Stimulated activated CD4-positive, alpha-beta T cell treated with anti-CD3 and anti-CD28 coated beads, TNF-alpha, amount 100 ng/mL, for 24 hours (primary cell): ENCODE measurements at places on chromosomes 12 and 14.

- no peak for DNase-seq
Measured at GRCh38 chr14:100400115-100400514, 77.0 kb downstream of the SLC25A47 start.

GRCh38 chr14:97539411-97539795, 742.2 kb downstream of the VRK1 start:
- DNase-seq = no peak

GRCh38 chr14:20223410-20223809, at the start of gene OR11H6:
OR11H6 (plus strand) TSS chr14:20223710; CDS start chr14:20223710, 0 bp downstream.
- no peak for DNase-seq

DNA sequence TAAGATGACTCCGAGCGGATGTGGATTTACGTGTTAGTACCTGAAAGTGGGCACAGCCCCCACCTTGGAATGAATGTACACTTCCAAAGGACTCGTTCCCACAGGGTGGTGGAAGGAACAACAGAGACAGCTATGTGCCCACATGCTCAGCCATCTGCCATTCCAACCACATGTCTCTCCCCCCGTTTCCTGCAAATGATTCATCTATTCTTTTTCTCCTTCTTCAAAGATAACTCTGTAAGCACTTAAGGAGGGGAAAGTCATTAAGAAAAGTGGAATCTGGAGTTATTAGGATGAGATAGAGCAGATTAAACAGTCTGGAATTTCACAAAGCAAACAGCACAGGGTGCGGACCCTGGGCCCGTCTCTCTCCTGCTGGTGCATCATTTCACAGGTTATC, 18.5 kb upstream of the DUSP6 start:
- no peak for DNase-seq

GRCh38 chr12:94898388-94898787, 105.1 kb downstream of the NDUFA12 start:
- no peak for DNase-seq

DNA sequence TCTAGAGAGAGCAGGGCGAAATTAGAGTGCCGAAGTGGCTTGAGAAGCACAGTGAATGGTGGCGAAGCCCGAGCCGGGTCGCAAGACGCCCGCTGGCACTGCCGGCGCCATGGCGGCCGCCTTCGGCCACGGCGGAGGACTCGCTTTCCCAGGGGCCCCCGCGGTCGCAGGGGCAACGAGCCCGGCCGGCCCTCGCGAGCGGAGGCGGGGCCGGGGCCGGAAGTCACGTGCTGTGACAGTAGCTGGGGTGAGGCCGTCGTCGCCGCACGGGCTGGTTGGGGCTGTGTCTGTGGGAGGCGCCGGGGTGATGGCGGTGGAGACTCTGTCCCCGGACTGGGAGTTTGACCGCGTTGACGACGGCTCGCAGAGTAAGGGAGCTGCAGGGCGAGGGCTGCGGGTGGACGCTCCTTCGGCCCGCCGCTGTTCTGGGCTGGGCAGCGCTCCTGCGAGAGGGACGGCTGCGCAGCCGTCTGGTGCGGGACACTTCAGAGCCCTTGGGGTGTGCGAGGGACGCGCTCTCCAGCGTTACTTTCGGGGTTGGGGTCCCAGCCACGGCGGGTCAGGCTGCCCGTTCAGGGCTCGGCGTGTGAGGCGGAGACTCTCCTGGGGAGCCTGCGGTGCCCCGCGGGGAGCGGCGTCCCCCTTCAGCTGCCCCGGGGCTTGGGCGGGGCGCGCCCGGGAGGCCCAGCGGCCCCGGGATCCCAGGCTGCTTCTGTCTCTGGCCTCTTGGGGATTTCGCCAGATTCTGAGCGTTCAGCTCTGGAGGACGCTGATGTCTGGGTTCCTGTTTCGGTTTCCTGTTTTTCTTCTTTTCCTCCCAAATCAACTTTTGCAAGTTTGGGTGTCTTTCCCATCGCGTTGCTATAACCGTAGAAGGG, at the start of gene WASHC4:
TSS of gene WASHC4 (plus strand) at position 238 of the 878 bp plus-strand sequence. CDS start at position 308, 70 bp downstream.
- DNase-seq = peak; percentile 85
